Mesothelial cell of epicardium (in vitro differentiated cells): ENCODE measurements at places on chromosomes 3 and 15. TPM values are rescaled to one million over a fixed set of nuclear protein-coding genes. Genes with fewer than 3 reads are reported as not detected.

CCDC39 gene
- not detected in 3 replicates for total RNA-seq

COL6A6 gene
- 13.3 to 14.0 TPM (median 13.7 TPM) in 3 replicates for total RNA-seq

CHRM5 gene
- 0.13 TPM in 1 of 3 replicates, not detected in the others for total RNA-seq

GP9 gene
- not detected in 3 replicates for total RNA-seq

ITGA11 gene
- total RNA-seq = 2.3 to 3.5 TPM (median 2.7 TPM) in 3 replicates

GRCh38 chr3:70488131-70488530 lies 175.7 kb upstream of the MDFIC2 start:
- no peak overlapping the region for H3K4me3 ChIP-seq
- peaks cover 19% of the 10 kb centered on the region for H3K27me3 ChIP-seq
- DNase-seq = no peak
- H3K36me3 ChIP-seq = no peaks in the 10 kb centered on the region

GRCh38 chr3:20336572-20336971 lies 150.6 kb upstream of the SGO1 start:
- peaks cover 5% of the 10 kb centered on the region for H3K27me3 ChIP-seq
- H3K27ac ChIP-seq = no peak overlapping the region
- H3K4me3 ChIP-seq = no peak overlapping the region
- no peaks in the 10 kb centered on the region for H3K4me1 ChIP-seq
- no peak for DNase-seq
- no peaks in the 10 kb centered on the region for H3K36me3 ChIP-seq

DNA sequence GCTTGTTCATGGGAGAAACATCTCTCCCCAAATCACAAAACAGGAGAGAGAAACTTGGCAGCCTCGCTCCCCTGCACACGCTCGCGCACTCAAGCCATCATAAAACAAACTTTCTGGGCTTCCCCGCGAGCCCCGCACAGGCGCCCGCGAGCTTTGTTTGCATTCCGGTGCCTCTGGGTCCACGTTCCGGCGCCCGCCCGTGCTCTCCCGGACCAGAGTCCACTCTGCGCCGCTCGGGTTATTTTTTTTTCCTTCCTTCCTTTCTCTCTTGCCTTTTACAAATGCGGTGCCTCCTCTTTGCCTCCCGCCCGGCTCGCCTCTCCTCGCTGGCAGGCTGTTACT lies 363 bp downstream of the MAGI1 start:
- H3K36me3 ChIP-seq = peaks cover 3% of the 10 kb centered on the region
- no peak for DNase-seq
- H3K27ac ChIP-seq = peak overlapping the region; percentile 99
- H3K27me3 ChIP-seq = no peaks in the 10 kb centered on the region
- peaks cover 30% of the 10 kb centered on the region for H3K4me1 ChIP-seq

- H3K4me1 ChIP-seq = peaks cover 2% of the 10 kb centered on the region
- H3K36me3 ChIP-seq = no peaks in the 10 kb centered on the region
- DNase-seq = no peak
- no peak overlapping the region for H3K27ac ChIP-seq
- peaks cover 6% of the 10 kb centered on the region for H3K27me3 ChIP-seq
Observed at GRCh38 chr3:17135696-17136095, 250.9 kb downstream of the PLCL2 start.

DNA sequence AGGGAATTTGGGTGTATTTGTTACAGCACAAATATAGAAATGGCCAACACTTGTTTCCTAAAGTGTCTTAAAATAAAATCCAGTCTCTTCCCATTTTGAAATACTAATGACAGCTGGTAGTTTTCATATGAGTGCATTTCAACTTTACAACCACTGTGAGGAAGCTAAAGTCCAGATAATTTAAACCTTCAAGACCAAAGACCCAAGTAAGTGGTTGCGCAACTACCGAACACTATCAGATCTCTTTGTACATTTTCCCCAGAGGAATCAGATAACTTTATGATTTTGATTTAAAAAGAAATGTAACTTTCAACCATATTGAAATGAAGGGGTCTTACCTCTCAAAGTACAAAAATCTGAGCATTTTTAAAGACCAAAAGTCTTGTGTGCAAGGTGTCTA lies 14.3 kb downstream of the BCL2L10 start:
- no peak for DNase-seq
- no peak overlapping the region for H3K4me3 ChIP-seq
- H3K27ac ChIP-seq = no peak overlapping the region
- no peaks in the 10 kb centered on the region for H3K36me3 ChIP-seq

DNA sequence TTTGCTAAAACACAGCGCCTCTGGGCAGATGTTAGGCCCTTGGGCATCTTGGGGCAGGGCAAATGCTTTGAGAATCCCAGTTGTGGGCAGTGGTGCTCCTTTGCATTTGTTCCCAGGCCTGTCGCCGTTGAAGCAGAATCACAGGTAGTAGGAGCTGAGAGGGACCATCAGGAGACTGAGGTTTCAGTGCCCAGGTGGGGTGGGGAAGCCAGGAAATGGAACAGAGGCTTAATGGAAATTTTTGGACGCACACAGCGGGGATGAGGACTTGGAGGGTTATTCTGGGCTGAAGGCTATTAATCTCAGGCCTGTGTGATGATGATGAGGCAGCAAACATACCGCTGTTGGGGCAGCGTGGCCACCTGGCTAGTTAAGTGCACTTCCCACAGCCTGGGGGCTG lies 99.5 kb downstream of the SV2B start:
- H3K36me3 ChIP-seq = no peaks in the 10 kb centered on the region
- H3K27me3 ChIP-seq = peaks cover 42% of the 10 kb centered on the region
- H3K4me1 ChIP-seq = peaks cover 9% of the 10 kb centered on the region
- H3K27ac ChIP-seq = no peak overlapping the region
- H3K4me3 ChIP-seq = no peak overlapping the region

GRCh38 chr3:54814224-54814623 lies 113.6 kb downstream of the LRTM1 start:
- no peaks in the 10 kb centered on the region for H3K36me3 ChIP-seq
- H3K27ac ChIP-seq = no peak overlapping the region
- H3K4me3 ChIP-seq = no peak overlapping the region
- no peak for DNase-seq

- H3K27me3 ChIP-seq = no peaks in the 10 kb centered on the region
- H3K27ac ChIP-seq = peak overlapping the region; percentile 41
- peaks cover 11% of the 10 kb centered on the region for H3K36me3 ChIP-seq
Observed at GRCh38 chr3:100184948-100185570, 70.8 kb upstream of the FILIP1L start.

- no peaks in the 10 kb centered on the region for H3K27me3 ChIP-seq
- no peaks in the 10 kb centered on the region for H3K36me3 ChIP-seq
- H3K4me1 ChIP-seq = peaks cover 21% of the 10 kb centered on the region
- H3K27ac ChIP-seq = peak overlapping the region; percentile 34
Observed at GRCh38 chr3:5431811-5432378, 244.4 kb downstream of the EDEM1 start.

DNA sequence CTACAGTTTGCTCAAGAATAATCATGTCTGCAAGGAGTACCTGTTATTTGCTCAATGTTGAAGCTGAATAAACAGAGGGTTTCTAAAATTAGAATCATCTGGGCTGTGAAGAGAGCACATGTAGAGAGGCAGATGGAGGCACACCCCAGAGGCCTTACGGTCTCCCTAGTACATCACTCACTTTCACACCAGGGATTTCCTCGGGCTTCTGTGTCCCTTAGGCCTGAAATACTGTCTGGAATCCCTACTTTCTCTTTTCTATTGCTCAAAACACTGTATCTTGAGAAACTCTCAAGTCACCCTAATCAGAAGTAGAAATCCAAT lies 473.7 kb upstream of the ROBO2 start:
- H3K27ac ChIP-seq = no peak overlapping the region
- peaks cover 5% of the 10 kb centered on the region for H3K4me1 ChIP-seq
- DNase-seq = no peak
- no peaks in the 10 kb centered on the region for H3K36me3 ChIP-seq
- H3K27me3 ChIP-seq = no peaks in the 10 kb centered on the region

GRCh38 chr3:112765531-112765930 lies 81.1 kb downstream of the CD200R1L start:
- no peak overlapping the region for H3K4me3 ChIP-seq
- H3K36me3 ChIP-seq = no peaks in the 10 kb centered on the region
- H3K27me3 ChIP-seq = no peaks in the 10 kb centered on the region
- no peak overlapping the region for H3K27ac ChIP-seq

- H3K4me3 ChIP-seq = no peak overlapping the region
- peaks cover 29% of the 10 kb centered on the region for H3K4me1 ChIP-seq
- H3K27ac ChIP-seq = no peak overlapping the region
- no peaks in the 10 kb centered on the region for H3K36me3 ChIP-seq
- DNase-seq = no peak
- no peaks in the 10 kb centered on the region for H3K27me3 ChIP-seq
Observed at GRCh38 chr15:29942143-29942542, 119.9 kb upstream of the TJP1 start.

DNA sequence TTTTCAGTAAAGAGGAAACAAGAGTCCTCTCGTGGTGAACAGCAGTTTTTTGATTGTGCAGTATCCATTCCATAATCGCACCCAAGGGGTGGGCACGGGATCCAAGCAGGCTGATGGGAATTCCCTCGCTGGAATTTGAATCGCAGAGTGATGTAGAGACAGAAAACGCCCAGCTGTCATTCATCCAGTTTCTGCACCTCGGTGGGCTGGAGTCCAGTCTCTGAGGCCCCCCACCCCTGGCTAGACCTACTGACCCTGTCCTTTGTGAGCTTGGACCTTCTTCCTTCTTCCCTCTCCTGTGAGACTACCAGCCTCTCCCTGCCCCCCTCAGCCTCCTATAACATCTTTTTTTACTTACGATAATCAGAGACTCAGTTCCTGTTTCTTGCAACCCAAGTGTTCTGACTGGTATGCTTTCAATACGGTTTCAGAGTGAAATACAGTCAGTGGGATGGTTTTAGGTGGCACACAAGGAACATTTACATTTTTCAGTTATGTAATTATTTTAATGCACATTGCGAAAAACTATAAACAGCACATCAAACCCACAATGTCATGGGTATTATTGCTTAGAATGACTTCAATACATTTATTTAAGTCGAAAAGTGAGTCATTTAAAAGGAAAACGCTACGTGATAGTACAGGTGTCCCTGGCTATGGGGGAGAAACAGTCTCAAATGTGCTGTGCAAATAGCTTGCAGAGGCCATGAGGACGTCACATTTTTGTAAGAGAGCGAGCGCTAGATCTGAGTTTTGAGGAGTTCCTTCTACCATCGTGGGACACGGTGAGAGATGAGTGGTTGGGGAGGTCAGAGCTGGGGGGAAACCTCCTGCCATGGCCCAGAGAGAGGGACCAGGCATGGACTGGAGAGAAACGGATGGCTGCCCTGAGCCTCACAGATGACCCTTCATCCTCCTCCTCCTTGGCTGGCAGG lies 37.5 kb upstream of the CHST2 start:
- peaks cover 3% of the 10 kb centered on the region for H3K27me3 ChIP-seq
- DNase-seq = no peak
- no peaks in the 10 kb centered on the region for H3K4me1 ChIP-seq
- no peak overlapping the region for H3K4me3 ChIP-seq
- H3K36me3 ChIP-seq = no peaks in the 10 kb centered on the region

- H3K4me3 ChIP-seq = no peak overlapping the region
- H3K27ac ChIP-seq = no peak overlapping the region
- no peak for DNase-seq
- peaks cover 26% of the 10 kb centered on the region for H3K36me3 ChIP-seq
Observed at GRCh38 chr3:121515313-121515712, 30.5 kb downstream of the POLQ start.

GRCh38 chr15:100885116-100885515 lies 5.5 kb downstream of the ALDH1A3 start:
- no peak overlapping the region for H3K4me3 ChIP-seq
- no peaks in the 10 kb centered on the region for H3K36me3 ChIP-seq
- no peak overlapping the region for H3K27ac ChIP-seq

- no peak overlapping the region for H3K27ac ChIP-seq
- H3K4me3 ChIP-seq = no peak overlapping the region
- H3K27me3 ChIP-seq = peaks cover 60% of the 10 kb centered on the region
- H3K36me3 ChIP-seq = peaks cover 16% of the 10 kb centered on the region
Observed at GRCh38 chr15:63605036-63605435, 7.8 kb downstream of the FBXL22 start.

DNA sequence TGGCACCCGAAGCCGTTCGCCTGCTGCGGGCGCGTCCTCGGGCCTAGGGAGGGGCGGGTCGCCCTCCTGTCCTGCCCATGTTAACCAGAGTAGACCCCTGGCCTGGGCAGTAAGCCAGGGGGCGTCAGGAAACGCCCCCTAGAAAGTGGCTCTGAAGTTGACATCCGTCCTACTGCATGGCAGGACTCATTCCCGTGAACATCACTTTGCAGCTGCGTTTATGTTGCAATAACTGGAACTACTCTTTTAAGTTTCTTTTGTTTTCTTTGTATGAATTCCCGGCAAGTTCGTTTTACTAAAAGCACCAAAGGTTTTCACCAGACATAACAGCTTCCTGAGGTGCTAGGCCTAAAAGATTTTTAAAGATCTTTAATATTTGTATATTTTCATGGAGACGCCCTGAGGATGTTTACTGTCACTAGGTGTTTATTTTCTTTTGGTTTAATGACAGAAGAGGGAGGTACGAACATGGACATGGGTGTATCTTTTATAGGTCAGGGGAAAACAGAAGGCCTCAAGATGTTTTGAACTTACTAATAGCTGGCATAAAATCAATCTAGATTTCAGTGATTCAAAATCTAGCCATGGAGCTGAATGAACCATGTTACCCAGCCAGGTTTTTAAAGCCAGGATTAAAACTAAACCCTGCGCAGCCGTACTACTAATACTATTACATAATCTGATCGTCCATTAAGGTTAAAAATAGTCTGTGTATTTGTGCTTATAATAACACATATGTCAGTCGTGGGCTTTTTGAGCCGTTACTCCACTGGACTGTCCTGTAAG lies 1.0 kb downstream of the C15orf61 start:
- DNase-seq = no peak
- H3K4me1 ChIP-seq = peaks cover 28% of the 10 kb centered on the region
- H3K36me3 ChIP-seq = peaks cover 6% of the 10 kb centered on the region
- peak overlapping the region; percentile 97 for H3K27ac ChIP-seq
- H3K4me3 ChIP-seq = peak overlapping the region; percentile 82

DNA sequence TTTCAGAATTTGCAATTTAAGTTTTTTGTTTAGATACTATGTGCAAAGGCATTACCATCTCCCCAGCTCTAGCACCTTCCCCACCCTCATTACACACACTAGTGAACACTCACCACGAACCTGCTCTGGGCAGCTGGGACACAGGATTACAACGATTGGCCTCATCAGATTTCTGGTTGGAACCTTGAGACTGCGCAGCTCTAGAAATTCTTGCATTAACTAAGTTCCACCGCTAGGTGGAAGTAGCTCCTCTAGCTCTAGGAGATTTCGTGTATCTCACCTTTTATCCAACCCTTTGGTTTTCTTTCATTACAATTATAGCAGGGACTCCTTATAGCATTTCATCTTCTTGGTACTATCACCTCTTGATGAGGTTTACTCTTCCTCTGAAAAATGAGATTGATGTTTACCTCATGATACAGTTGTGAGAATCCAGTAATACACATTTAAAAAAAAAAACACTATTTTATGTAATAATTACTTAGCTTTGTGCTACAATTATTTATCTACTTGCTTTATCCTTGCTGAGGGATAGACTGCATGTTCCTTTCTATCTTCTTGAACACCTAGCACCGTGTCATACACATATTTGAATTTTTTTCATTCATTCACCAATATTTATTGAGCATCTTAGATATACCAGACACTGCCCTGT lies 28.7 kb upstream of the PLOD2 start:
- H3K27ac ChIP-seq = no peak overlapping the region
- no peaks in the 10 kb centered on the region for H3K27me3 ChIP-seq
- DNase-seq = no peak

GRCh38 chr3:4601892-4602291 lies 108.7 kb downstream of the ITPR1 start:
- DNase-seq = no peak
- H3K36me3 ChIP-seq = no peaks in the 10 kb centered on the region
- no peak overlapping the region for H3K4me3 ChIP-seq
- no peaks in the 10 kb centered on the region for H3K27me3 ChIP-seq
